NCI-H510A treated with DMSO at 0.1 percent for 48 hours (cell line): ENCODE measurements at places on chromosomes 12 and 14.

- no peak for DNase-seq
Observed at GRCh38 chr14:103676881-103677675, 38.2 kb downstream of the XRCC3 start.

- no peak for DNase-seq
Observed at GRCh38 chr12:16238661-16239060, 38.8 kb downstream of the SLC15A5 start.

GRCh38 chr14:50955373-50956043, 11.2 kb upstream of the PYGL start:
- DNase-seq: peak; percentile 54

GRCh38 chr12:45273717-45274271, 57.9 kb downstream of the ANO6 start:
- DNase-seq: no peak

- DNase-seq: no peak
Observed at GRCh38 chr12:71130521-71131069, 27.2 kb downstream of the TSPAN8 start.

DNA sequence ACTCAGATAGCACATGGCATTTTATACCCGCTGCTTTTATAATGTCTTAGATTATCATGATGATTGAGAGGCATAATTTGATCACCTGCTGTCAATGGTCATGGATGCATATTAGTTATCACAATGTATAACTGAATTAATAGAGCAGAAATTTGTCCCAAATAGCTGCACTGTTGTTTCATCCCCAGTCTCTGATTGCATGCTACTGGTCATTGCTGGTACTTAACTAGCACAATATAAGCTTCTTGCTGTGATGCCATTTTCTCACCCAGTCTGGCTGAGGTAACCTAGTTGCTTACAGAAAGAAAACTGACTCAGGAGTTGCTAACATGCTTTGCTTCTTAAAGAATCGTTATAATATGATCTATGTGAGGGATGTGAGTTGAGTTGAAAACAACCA, 76.8 kb upstream of the PLEKHA5 start:
- no peak for DNase-seq

DNA sequence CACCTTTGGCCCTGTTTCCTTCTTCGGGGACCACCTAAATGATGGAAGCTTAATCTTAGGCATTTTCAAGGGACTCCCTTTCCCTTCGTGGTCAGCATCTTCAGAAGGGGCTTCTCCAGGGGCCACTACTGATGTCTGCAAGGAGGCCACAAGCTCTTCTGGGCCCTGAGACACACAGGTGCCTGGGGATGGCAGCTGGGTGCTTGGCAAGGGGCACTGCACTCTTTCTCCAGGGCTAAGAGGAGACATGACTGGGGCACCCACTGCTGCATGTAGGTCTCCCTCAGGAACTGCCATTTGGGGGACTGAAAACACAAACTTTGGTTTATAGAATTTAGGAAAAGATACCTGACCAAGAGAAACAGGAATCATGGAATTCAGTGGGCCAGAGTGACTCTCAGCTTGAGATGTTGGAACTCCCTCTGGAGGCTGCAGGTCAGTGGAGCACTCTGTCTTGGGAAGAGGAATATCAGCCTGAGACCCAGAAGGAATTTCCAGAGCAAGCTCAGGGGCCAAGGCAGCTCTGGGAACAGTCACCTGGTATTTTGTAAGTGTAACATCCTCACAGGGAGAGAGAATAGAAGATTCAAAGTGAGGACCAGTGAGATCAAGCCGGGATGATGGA, 16.0 kb downstream of the PLD4 start:
- no peak for DNase-seq
